ENCODE measurements at places on chromosomes 5 and 9.

- DNase-seq = no peak
Measured at GRCh38 chr9:126171641-126172040, 155.0 kb upstream of the MVB12B start.

GRCh38 chr9:131734165-131734610 lies 5.7 kb downstream of the RAPGEF1 start:
- peak; percentile 74 for DNase-seq

GRCh38 chr9:76390656-76391055 lies 3.6 kb downstream of the RFK start:
- no peak for DNase-seq

DNA sequence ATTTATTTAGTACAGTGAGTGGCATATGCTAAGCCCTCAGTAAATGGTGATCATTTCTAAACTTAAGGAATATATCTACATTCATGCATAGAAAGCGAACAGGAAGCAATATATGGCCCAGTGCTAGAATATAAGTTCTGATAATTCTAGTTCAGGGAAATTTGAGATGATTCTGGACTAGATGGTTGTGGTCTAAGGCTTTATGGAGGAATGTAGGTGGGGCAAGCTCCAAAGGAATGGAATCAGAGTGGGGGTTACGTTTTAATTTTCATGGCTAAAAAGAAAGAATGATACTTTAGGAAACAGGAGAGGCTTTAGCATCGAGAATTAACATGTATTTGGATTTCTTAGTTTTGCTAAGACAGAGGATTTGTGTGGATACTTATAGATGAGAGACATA lies 56.1 kb downstream of the MTREX start:
- no peak for DNase-seq

DNA sequence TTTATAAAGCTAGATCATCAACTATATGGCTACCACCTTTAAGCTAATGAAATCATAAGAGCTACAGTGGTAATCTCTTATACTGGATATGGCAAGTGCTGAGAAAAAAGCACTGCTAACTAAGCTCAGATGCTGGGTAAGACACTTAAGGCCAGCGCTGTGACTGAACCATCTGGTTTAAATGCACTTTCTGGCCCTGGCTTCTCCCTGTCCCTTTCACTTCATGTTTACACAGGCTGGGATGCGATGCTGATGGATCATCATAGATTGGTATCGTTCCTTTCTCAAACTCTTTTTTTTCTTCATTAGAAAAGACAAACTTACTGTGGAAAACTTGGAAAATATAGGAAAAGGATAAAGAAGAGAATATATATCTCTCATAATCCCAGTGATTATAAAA lies 52.3 kb downstream of the KIF24 start:
- DNase-seq = no peak

DNA sequence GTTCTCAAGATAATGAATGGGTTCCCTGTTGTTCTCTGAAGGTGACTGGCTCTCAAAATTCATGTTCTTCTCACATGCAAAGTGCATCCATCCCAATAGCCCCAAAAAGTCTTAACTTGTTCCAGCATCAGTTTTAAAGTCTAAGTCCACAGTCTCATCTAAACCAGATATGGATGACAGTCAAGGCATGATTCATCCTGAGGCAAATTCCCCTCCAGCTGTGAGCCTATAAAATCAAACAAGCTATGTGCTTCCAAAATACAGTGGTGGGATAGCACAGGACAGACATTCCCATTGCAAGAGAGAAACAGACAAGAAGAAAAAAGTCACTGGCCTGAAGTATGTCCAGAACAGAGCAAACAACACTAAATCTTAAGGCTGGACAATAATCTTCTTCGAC lies 25.4 kb downstream of the FBXO10 start:
- no peak for DNase-seq

DNA sequence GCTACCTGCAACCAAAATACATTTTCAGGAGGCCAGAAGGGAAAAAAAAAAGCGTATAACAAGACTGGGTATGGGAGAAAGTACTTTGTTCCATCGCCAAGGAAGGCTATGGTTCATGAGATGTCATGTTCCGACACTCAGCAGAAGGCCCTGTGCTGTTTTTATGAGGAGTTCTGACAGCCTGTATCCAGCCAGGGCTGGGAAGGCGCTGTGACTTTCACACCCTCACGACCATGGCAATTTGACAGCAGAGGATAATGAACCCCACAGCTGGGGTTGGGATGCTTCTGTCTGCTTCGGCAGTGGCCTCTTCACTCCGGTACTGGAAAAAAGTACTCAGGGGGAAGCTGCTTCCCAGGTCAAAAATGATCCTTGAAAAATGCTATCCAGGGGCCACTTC lies 154.4 kb downstream of the PRELID2 start:
- no peak for DNase-seq

- DNase-seq = peak; percentile 6
Measured at GRCh38 chr5:154077696-154078095, 38.9 kb downstream of the MFAP3 start.

DNA sequence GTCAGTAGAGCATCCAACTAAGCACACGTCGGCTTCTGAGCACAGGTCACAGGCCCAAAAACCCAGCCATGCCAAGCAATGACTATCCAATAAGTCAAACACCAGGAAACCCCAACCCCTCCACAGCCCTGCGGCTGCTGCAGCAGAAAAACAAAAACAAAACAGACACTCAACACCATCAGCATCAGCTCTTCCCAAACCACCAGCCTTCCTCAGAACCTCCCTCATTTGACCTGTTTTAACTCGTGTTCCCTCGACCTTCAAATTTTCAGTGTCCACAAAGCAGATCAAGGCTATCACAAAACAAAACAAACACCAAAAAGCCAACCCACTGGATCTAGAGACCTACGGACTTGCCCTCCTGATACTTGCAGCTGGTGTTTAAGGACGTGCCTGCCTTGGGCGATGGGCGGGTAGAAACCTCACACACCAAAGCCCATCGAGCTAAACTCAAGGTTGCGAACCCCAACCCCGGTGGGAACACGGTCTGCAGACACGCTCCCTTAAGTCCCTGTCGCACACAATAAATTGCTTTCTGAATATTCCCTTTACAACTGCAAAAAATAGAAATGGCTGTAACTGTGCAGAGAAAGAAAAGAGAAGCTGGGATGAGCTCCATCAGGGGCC lies 247.1 kb upstream of the ANKRD55 start:
- no peak for DNase-seq

GRCh38 chr9:35044071-35044470 lies 28.4 kb downstream of the VCP start:
- DNase-seq = no peak

DNA sequence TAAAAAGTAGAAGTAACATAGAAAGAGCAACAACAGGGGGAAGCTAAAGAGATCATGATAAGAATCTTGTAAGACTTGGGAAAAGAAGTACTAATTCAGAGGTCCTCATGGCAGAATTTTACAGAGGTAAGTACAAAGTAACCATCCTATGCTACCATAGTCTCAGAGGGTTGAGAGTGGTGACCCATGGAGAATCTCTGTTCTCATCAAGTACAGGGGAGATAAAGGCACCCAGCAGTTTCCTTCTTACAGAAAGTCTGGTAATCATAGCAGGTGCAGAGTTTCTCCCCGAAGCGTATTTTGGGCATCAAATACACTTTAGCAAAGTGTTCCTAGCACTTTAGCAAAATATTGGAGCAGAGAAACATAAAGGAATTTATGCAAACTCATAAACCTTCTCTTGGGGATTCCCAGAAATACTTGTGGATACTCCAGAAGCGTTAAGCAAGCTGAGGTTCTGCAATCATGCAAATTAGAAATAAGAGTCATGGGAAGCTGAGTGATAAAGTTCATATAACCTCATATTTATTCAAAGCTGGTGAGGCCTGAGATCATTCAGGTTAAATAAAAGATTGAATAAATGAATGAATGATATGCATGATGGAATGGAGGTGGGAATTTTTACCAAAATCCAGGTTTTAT lies 101.0 kb upstream of the SMC2 start:
- no peak for DNase-seq

DNA sequence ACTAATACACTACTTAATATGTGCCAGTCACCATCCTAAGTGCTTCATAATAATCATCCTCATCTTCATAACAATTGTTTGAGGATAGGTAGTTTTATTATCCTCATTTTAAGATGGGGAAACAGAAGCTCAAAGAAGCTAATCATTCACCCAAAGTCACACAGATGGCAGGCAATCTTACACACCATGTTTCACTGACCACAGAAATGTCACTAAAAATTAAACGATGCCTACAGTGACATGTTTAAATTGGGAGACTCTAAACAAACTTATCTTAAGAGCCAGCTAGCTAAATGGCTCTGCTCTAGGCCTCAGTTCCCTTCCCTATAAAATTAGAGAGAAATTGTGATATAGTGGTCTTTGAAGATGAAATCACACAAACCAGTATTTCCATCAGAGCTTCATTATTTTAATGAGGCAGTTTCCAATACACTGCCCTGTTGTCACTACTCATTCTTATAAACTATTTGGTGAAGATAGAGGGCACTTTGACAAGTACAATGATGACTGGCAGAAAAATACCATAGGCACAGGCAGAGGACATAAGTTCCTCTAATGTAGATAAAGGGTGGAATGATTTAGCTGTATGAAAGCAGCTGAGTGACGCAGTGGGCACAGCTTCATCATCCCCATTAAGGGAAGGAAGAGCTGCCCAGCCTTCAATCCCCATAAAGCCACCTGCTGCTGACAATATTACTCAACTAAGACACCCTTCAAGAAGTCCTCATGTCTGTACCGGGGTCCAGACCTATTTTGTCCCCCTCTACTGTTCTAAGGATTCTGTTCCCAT lies 224.1 kb downstream of the ACTL7B start:
- DNase-seq = peak; percentile 58

DNA sequence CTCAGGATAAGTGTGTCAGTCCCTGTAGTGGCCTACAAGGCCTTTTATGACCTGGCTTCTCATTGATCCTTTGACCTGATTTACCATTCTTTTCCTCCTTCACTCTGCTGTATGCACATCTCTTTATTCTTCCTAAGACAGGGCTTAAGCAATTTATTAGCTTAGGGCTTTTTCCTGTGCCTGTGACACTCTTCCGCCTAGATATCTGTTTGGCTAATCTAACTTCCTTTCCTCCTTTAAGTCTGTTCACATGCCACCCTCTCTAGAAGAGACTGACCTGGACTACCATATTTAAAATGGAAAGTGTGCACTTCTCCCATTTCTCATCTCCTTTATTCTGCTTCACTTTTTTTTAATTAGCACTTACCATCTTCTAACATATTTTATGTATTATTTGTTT lies 29.1 kb downstream of the FOCAD start:
- DNase-seq = no peak

- no peak for DNase-seq
Measured at GRCh38 chr9:27368316-27368985, 71.5 kb upstream of the EQTN start.

DNA sequence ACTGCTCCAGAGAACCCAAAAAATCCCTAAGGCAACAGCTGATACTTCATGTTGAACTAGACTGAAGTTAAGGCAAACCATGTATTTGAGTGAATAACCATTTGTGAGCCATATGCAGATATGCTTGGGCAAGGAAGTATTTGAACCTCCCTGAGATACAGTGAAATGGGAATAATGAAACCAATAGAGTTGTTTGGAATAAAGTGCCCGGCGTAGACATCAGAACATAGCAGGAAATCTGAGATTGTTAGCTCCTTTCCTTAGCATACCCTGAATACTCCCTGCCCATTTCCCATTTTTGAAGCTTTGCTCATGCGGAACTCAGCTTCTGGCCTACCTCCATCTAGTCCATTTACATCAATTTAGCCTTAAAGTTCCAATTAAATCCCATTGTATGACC lies 611.9 kb downstream of the EFNA5 start:
- no peak for DNase-seq

DNA sequence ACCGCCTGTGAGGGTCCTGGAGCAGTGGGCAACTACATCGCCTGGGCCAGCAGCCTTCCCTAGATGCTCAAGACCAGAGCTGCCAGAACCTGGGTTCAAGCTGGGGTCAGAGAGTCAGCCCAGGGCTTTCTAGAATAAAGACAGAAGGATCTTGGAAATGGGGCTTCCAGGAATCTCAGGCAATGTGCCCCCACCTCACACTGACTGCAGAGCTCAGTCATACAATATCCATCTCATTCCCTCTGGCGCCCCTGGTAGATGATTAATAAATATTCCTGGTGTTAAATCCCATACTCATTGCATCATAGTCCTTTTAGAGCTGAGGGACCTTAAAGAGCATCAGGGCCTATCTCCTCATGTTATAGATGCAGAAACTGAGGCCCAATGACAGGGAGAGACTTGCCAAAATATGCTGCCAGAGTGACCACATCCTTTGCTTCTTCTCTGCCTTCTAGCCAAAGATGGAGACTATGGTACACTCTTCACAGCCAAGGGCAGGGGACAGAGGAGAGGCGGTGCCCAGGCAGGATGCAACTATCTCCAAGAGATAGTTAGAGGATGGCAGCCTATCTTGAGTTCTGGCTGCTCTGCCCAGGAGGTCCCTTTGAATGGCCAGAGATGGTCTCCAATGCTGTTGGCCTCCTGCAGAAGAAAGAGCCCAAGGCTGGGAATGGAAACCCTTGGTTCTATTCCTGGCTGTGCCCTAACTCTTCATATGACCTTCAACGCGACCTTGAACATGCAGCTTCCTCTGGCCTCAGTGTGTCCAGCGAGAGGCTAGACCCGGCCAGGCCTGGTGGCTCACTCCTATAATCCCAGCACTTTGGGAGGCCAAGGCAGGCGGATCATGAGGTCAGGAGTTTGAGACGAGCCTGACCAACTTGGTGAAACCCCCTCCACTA lies 36.2 kb upstream of the IL17B start:
- DNase-seq = no peak

GRCh38 chr9:2655411-2655901 lies 33.9 kb downstream of the VLDLR start:
- peak; percentile 12 for DNase-seq

DNA sequence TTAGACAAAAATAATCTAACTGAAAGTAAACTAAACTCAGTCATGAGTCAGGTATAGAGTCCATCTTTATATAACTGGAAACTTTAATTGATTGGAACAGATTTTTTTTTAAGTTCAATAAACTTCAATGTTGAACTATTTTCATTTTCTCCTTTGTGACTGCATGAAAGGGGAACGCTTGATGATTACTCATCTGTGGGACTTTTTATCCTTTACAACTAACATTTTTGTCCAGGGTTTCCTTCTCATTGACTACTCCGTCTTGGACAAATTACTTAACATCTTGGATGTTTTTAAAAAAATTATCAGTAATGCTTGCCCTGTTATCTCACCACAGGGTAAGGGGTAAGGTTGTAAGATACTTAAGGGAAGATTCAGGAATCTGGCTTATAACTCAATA lies 1658.4 kb downstream of the MAT2B start:
- DNase-seq = no peak

- no peak for DNase-seq
Measured at GRCh38 chr9:37971691-37972090, 67.8 kb upstream of the SLC25A51 start.

- DNase-seq = no peak
Measured at GRCh38 chr9:134167530-134167931, 3.2 kb upstream of the RNU6ATAC start.

DNA sequence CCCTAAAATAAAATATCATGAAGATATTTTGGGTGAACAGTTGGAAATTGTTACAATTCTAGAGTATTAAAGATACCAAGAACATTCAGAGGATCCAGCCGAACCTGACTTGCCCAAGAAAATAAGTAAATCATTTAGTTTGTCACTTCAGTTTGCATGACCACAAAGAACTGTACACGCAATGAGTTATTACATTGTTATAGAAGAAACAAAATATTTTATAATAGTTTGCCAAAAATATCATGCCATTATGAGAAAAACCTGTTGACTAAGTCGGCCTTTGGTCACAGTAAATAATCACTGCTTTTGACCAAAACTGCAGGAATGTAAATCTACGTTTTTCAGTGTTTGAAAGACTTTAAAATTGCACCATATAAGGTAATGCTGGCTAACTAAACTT lies 27.9 kb downstream of the TRIO start:
- no peak for DNase-seq

GRCh38 chr5:134553821-134554267 lies 28.4 kb downstream of the JADE2 start:
- DNase-seq = no peak
